ENCODE measurements at places on chromosomes 7 and 10.
A peak's percentile ranks its signal among the peaks of the same experiment; 100 is the strongest.

DNA sequence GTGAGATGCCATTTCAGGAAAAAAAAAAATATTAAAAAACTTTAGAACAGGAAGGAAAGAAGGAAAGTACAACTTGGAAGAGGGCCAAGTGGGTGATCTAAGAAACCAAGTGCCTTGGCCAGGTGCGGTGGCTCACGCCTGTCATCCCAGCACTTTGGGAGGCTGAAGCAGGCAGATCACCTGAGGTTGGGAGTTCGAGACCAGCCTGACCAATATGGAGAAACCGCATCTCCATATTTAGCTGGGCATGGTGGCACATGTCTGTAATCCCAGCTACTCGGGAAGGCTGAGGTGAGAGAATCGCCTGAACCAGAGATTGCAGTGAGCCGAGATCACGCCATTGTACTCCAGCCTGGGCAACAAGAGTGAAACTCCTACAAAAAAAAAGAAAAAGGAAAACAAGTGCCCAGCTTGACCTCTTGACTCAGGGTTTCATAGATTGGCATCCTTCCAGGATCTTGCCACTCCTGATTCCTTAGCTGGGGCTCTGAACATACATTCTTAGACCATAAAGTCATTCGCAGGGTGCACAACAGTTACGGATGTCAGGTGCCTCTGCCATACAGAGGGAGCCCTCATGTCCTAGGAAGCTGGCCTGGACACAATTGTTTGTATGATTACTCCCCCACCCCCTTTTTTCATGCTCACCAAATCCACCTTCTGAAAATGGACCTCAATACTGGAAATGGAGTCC, 2.1 kb upstream of the GUSB start:
- DNase-seq: no peak

DNA sequence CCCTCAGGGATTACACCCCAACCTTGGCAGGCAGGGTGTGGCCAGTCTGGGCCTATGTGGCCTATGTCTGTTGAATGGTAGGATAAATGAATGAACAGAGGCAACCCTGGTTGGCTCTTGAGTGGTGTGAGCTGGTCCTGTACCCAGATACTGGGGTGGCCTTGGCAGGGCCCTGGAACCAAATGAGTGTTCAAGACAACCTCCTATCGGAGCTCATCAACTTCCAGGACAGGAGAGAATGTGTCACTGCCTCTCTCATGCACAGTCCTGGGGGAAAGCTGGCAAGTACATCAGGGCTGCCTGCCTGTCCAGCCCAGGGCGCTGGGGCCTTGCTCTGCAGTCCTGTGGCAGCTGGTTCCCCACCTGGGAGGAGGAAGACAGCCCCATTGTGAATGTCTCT, 271.6 kb downstream of the CALN1 start:
- no peak for DNase-seq

DNA sequence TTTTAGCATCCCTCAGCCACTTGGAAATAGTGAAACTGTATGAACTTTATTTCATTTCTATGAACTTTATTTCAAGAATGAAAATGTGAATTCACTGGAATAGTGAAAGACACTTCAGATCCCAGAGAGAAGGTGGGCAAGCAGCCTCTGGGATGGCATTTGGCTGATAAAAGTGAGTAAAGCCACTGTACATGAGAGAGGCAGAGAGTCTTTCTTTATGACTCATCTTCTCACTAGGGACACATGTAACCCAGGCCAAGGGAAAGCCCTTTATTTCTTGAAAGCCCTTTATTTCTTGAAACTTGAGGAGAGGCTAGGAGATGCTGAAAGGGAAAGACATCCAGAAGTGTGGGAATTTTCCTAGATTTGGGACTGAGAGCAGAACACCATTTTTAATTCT, 148.9 kb upstream of the SMIM30 start:
- DNase-seq: no peak

- DNase-seq: no peak
Measured at GRCh38 chr7:116579322-116579721, 54.5 kb downstream of the CAV1 start.

- DNase-seq: no peak
Measured at GRCh38 chr7:132575419-132575981, 770 bp downstream of the PLXNA4 start.

DNA sequence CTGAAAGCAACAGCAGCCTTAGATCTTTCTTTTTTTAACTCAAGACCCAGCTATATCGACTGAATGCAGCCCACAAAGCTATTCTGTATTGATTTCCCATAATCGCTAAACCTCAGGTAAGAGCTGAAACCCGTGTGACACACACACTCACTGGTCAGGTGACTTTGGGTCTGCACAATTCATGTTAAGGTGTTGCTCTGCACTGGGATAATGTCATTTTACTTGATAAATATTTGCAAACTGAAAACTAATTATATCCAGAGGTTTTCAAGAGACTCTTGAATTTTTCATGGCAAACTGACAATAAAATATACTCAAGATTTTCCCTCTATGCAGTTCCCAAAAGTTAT, 33.1 kb downstream of the SCRN1 start:
- DNase-seq: no peak

DNA sequence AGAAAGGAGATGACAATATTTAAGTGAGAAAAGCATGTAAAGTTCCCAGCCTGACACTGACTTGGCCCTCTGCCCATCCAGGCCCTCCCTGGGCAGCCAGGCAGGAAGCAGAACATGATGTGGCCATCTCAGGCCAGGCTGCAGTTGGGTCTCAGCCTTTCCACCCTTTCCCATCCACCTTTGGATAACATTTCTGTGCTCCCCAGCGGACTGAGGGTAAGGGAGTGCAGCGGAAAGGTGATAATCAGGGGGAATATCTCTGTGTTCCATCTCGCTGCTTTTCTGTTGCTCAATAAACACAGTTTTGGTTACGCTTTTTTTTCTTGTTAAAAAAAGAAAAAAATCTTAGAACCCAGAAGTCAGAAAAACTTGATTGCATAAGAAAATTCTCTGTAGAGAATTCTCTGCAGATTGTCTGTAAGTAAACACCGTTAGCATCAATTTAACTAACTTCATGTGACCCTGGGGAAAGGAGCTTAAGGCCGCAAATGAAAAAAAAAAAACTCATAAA, 37.2 kb upstream of the TARP start:
- no peak for DNase-seq

DNA sequence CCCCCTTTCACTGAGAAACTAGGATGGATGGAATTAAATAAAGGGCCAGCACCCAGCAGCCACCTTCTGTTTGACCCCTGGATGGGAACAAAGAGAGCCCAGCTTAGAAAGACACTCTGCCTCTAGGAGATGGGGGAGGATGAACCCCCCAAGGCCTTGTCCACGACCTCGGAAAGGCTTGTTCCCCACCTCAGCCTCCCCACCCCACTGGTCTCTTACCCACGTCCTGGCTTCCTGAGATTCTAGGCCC, 9.7 kb downstream of the ITPRIP start:
- DNase-seq: no peak

GRCh38 chr7:46282155-46282554, 361.1 kb upstream of the IGFBP3 start:
- DNase-seq: no peak

DNA sequence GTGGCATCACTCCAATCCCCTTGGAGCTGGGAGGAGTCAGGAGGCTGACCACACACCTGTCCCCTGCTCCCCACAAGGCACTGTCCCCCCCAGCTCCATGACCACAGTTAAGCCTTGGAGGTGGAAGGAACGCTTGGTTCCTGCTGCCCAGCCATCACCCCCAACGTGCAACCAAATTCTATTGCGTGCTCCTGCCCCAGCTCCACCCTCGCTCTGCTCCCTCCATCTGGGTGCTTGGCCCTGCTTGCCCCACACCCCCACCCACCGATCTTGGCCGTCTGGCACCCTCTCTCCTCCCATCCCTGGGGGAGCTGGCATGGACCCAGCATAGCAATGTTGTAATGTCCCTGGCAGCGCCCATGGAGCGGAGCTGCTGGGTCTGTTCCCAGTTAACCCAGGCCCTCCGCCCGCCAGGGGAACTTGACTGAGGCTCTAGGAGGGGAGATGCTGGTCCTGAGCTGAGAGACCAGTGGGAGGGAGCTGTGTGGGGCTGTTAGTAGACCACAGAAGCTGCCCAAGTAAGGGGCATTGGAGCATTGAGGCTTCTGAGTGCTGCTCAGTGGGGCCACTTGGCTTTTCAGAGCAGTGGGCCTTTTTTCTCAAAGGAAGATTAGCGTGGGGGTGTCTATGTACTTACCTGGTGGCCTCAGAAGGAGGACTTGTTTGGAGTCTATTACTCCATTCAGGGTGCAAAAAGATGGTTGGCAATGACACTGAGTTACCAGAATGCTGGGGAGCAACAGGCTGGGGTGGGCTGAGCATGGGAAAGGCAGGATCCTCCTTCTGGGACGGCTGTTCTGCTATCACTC, 1.1 kb downstream of the EPHB6 start:
- DNase-seq: no peak

GRCh38 chr7:154372011-154372601, 319.9 kb downstream of the DPP6 start:
- DNase-seq: no peak

GRCh38 chr7:66847879-66848790, 72.9 kb upstream of the TMEM248 start:
- DNase-seq: no peak

- DNase-seq: peak; percentile 24
Measured at GRCh38 chr10:7525314-7526016, 114.6 kb upstream of the SFMBT2 start.

GRCh38 chr7:79241288-79242060, 212.0 kb downstream of the MAGI2 start:
- DNase-seq: no peak

GRCh38 chr10:93865794-93866425, 27.9 kb upstream of the SLC35G1 start:
- no peak for DNase-seq

DNA sequence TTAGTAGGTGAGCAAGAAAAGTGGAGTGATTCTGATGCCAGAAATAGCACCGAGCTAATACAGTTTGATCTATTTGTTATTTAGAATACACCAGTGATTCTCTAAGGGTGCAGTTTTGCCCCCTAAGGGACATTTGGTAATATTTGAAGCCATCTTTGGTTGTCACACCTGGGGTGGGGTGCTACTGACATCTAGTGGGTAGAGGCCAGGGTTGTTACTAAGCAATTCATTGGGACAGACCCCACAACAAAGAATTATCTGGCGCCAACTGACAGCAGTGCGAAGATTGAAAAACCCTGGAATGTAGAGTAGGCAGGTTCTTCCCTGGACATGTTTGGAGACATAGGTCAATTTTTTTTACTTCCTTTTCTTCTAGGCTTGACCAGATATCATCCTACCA, 14.6 kb downstream of the PALS2 start:
- no peak for DNase-seq

- DNase-seq: no peak
Measured at GRCh38 chr7:15751191-15751701, 64.8 kb upstream of the MEOX2 start.

DNA sequence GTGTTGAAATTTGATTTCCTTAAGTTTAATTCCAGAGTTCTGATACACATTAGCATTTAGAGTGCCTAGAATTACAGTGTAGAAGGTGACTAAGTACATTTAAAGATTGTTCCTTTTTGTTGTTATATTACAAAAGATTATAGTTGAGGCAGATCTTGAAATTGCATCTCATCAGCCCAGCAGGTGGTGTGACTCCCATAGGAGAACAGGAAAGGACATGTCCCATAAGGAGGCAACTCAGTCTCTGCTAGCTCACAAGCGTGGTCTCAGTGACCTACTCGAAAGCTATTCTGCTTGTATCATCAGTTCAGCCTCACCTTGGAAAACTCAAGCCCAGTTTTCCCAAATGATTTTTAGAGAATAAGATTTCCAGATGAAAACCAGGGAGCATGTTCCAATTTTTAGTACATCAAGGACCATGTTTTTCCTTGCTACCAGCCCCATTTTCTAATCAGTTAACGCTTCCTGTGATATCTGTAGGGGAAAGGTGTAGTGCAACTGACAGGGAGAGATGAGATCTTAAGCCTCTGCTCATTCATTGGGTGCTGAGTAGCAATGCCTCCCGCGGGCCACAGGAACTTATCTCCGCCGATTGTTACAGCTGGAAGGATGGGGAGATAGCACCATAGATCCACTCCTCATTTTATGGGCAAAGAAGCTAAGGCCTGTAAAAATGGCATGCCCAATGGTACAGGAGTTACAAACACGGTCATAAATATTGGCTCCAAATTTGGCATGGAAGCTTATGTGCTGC, 1.1 kb upstream of the GNAI1 start:
- no peak for DNase-seq

DNA sequence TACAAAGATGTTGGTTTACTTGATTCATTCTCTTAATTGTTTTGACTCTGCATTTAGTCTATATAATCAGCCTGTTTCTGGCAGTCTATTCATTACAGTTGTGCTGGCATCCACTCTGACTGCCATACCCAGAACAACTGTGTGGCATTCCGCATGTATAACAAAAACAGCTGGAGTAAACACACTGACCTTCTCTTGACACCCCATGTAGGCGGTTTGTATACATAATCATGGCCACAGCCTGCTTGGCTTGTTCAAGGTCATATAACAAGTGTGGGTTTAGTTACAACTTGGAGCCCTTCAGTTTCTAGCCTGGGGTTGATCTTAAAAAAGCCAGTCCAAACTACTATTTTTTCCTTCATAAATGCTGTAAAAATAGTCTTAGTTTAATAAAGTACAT, 70.9 kb downstream of the MBL2 start:
- no peak for DNase-seq

DNA sequence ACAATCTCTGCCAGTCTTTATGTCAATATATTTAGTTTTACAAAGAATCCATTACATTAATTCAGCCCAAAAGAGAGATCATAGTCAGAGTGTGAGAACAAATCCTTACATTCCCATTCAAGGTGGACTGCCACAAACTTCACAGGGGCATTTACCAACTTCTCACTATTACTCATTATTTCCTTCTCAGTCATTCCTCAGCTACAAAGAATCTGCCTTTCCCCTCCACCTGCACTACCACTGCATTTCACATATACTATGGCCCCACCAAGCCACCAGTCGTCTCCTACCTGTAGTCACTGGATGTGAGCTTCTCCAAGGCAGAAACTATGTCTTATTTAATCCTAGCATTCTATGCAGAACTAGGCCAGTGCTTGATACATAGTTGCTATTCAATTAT, 94.3 kb downstream of the USP6NL start:
- no peak for DNase-seq

- no peak for DNase-seq
Measured at GRCh38 chr10:129935867-129936152, 28.3 kb downstream of the EBF3 start.

GRCh38 chr7:143934526-143935325, at the start of gene OR2F2:
OR2F2 (plus strand) TSS chr7:143935233; CDS start chr7:143935233, 0 bp downstream.
- no peak for DNase-seq

DNA sequence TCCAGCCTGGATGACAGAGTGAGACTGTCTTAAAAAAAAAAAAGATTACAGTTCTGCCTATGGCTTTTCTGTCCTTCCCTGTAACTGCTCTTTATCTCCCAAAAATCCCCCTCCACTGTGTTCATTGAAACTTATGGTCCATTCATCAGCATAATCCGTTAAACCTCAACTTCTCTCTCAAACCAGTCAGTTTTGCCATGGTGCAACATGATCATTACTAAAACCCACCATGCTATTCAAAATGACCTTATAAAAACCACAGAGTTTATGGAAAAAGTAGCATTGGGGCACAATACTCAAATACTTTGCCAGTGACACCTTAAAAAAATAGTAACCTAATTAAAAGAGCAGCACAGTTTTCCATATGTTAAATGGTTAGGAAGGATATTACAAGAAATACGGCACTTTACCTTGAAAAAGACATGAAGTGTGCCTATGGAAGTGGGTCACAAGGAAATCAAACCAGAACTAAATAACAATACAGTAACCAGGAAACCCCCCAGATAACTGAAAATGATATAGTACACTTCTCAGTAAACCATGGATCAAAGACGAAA, 74.0 kb upstream of the ST8SIA6 start:
- no peak for DNase-seq

GRCh38 chr7:24992314-24992713, 12.3 kb upstream of the OSBPL3 start:
- DNase-seq: no peak
